ENCODE measurements at places on chromosomes 11 and 22.
A peak's percentile ranks its signal among the peaks of the same experiment; 100 is the strongest.

DNA sequence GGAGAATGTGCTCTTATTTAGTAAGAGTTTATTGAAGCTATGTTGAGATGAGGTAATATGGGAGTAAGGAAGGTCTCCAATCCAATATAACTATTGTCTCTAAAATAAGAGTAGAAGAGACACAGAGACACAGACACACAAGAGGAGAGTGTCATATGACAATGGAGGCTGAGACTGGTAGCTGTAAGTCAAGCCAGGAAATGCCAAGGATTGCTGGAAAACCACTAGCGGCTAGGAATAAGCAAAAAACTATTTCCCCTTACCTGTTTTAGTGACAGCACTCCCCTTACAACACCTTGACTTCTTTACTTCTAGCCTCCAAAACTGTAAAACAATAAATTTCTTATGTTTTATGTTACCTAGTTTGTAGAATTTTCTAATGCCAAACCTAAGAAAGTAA is 1652.8 kb downstream of the LRRC4C start:
- no peak for DNase-seq

GRCh38 chr11:9399466-9399865 is 15.0 kb downstream of the IPO7 start:
- DNase-seq, result no peak

DNA sequence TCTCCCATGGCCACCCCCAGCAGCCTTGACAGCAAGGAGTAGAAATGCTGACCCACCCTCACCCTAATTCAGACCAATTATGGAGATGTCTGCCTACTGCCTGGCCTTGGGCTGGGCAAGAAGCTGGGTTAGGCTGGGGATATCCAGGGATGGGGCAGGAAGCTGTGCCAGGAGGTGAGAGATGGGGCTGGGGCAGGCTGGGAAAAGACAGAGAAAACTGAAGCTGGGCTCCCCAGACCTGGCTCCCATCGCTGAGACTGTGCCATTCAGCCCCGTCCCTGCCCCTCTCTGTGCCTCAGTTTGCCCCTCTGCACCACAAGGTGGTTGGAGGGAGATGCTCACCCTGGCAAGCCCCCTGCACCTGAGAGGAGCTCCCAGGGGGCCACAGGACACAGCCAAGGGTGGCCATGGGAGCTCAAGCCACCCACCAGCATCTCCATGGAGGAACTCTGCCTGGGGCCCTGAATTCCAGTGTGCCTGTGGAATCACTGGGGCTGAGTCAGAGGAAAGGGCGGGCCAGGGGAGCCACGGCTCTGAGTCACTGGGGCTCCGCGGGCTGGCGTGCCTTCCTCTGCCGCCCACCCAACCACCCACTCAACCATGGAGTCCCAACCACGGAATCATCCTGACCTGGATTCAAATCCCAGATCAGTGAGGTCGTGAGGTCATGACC is 6.0 kb upstream of the CARD10 start:
- DNase-seq, result no peak

DNA sequence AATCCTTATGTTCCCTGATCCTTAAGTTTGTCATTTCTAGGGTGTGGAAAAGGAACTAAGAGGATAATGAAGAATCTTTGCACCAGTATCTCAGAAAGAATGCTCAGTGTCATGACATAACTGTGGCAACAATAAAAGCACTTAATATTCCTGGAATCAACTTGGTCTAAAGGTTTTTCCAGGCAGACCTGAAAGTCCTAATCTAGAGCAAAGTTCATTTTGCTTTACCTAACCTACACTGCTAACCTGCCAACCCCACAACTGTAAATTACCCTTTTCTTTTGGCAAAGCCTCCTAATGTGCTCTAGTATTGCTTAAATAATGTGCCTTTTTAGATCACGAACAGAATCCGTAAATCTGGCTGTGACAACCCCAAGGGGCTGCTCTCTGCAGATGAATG is 82.5 kb downstream of the AMBRA1 start:
- DNase-seq, result no peak

DNA sequence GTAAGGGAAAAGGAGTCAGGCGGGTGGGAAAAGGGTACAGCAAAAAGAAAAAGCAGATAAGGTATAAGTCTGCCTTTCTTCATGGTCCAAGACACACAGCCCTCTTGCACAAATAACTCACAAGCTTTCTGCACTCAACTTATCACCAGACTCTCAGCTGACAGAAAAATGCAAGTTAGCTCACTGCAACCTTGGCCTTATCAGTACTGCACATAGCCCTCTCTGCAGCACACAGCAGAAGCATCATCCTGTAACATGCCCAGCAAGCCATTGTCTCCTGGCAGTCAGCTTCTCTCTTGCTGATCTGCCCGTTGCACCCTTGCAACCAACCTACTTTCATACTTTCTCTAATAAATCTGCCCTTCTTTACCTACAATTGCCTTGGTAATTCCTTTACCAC is 5.8 kb downstream of the ZBTB44 start:
- DNase-seq, result no peak

DNA sequence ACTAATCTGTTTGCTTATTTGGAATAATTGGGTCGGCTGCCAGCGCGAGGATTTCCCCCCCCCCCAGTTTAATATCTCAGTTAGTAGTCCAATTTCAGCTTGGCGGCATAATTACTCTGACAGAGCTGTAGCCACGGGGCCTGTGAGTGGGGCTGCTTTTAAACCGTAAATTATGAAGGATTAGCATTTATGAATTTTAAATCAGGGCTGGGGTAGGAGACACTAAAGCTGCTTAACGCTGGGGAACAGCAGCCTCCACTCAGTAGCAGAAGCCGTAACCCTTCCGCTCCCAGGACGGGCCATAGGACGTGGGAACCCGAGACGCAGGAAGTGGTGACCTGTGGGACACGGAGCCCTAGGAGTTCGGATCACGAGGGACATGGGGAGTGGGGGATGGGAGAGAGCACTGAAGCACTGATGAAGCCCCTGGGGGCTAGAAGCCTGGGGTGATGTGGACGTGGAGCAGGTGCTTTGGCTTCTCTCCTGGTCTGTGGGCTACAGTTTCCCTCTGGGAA is 66.2 kb upstream of the LMO1 start:
- no peak for DNase-seq

DNA sequence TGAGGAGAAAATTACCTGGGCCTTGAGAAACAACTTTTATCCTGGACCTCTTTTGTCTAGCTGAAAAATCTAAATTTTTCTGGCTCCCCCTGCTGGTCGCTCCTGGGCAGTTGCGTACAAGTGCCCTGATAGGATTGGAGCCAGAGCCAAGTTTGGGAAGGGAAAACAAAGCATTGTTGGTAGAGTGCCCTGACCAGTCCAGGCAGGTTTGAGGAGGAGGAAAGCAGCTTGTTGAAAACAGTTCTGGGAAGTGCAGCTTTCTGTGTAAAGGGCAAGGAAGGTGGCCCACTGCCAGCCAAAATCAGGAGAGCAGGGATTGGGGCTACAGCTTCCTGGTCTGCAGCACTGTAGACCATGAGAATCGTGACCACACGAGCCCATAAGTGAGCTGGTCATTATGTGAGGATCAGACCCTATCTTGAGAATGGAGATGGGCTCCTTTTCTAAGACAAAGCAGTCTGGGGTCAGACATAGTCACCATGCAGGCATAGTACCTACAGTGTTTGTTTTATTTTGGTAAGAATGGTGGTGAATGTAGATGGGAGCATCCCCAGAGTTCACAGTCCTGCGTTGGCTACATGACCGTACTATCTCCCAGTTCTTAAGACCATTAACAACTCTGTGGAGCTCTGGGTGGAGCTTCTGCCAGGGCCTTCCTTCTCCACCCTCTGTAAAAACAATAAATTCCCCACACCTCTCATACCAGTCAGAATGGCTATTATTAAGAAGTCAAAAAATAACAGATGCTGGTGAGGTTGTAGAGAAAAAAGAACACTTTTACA is 21.3 kb upstream of the PIK3IP1 start:
- DNase-seq, result no peak

GRCh38 chr22:23803001-23803819 is 16.4 kb downstream of the SMARCB1 start:
- no peak for DNase-seq

DNA sequence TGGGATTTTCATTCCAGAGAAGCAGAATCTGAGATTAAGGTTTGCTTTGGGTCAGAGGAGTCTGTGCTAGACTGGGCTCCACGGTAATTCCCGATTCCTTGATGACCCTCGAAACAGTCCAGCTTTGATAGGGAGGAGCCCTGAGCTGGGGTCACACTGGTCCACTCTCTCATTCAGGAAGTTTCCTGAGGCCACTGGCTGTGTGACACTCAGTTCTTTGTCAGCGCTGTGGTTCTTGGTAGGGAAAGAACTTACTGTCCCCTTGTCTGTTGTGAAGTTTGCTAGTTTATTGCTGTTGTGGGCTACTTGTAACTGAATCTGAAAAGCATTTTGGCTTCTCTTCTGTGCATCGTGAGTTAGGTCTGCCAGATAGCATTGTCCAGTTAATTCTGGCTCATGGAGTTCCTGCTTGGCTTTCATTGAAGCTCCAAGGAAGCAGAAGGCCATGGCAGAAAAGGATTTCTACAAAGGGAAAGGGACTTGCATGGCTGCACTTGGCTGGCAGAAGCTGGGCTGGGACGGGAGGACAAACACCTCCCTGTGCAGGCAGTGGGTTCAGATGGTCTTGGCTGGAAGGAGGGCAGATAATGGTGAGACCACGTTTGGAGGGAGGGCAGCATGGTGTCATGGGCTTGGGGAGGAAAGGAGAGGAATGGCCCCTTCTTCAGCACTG is 23.3 kb downstream of the BCR start:
- no peak for DNase-seq

- no peak for DNase-seq
These were observed 173.4 kb downstream of the MIAT start for GRCh38 chr22:26830837-26831236.

DNA sequence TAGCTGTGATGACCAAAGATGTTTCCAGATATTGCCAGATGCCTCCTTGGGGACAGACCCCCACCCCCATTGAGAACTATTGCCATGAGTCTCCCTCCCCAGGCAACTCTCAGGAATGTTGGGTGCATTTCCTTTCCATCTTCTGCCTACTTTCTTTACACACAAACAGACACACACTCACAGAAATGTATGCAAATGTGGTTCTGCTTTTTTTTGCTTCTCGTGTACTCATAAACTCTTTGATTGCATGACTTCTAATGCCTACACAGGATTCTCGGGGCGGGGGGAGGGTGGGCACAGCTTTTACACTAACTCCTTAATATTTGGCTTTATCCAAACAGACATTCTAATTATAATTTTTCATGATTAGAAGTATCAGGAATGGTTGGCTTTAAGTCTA is 53.3 kb upstream of the SUSD2 start:
- no peak for DNase-seq

GRCh38 chr22:31488988-31489617 is 539 bp downstream of the EIF4ENIF1 start:
- DNase-seq, result peak; percentile 6

DNA sequence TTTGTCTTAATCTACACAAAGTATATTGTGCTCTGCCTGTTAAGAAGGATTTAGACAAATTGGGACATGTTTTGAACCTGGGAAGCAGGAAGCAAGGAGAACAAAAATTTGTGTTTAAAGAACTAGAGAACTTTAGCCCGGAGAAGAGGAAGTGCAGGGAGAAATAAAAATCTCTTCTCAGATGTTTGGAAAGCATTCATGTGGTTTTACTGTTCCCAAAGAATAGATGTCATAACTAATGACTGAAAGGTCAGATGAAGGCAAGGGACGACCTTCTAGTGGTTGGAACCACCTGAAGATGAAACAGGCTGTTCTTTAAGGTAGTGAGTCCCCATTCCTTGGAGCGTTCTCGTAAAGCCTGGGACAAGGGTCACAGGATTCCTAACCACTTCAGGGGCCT is 38.3 kb downstream of the IRAG1 start:
- DNase-seq, result no peak

DNA sequence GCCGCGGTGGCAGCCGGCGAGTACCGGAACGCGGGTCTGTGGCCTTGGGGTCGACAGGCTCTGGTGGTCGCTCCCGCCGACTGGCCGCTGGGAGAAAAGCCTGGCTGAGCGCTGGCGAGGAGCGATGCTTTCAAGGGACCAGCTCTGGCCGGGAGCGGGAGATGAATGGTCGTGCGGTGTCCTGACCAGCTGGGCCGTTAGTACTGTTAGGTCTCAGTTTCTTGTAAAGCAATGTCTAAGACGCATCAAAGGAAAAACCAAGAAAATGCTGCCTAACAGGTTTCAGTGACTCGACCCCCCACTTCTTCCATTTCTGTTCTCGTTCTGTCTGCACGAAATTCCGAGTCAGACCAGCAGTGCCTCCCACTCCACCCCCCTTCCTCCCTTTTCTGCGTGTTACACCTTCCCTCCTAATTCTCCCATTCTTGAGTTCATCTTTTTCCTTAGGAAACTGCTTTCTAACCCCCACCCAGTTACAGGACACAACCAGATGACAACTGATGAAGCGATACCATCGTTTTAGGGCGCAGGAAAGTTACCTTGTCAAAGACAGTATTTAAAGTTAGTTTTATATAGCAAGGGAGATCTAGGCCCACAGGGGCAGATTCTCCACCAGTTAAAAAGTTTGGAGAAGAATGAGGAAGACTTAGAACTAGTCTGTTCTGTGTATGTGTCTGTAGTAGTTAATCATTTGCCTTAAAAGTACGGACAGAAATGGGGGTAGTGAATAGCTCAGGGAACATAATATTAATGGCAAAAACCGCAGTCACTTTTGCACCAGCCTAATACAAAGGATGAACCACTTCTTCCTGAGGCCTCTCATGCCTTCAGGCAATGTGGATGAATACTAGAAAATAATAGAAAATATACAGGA is 1.0 kb downstream of the CUL5 start:
- no peak for DNase-seq

GRCh38 chr11:44325698-44326097 is 15.8 kb upstream of the ALX4 start:
- no peak for DNase-seq

DNA sequence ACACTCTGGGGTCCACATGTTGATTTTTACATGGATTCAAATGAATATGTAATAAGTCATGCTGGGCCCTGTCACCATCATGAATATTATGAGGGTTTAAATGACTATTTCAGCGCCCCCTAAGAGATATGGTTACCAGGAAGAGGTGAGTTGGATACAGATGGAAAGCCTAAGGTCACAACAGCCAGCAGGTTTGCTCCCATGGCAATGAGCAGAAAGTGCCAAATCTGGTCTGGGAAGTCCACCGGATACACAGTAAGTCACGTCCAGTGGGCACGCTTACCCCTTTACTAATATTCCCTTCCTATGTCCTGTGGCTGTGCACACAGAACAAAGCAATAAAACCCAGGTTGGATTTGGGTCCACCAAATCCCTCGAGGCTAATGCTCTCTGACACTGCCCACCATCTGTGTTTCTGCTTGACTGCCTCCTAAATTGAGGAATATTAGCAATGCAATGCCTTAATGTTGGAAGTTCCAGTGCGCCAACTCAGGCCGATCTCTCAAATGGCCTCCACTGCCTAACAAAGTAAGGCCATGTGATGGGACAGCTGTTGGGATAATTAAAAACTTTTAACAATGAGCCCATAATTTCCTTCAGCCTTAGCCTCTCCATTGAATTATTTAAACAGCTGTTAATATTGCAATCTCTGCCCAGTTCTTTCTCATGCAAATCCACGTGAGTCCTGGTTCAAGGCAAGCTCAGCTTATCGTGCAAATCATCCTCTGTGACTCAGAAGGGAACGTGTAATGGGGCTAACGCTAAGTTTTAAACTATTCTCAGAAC is 97.6 kb downstream of the SLC1A2 start:
- DNase-seq, result no peak

GRCh38 chr11:109911488-109911887 is 181.7 kb upstream of the ZC3H12C start:
- DNase-seq, result no peak

- no peak for DNase-seq
These were observed 20.2 kb upstream of the OR10A5 start for GRCh38 chr11:6825231-6825744.

GRCh38 chr11:112797648-112798293 is 163.4 kb upstream of the NCAM1 start:
- peak; percentile 5 for DNase-seq

- no peak for DNase-seq
These were observed 11.7 kb upstream of the RBMXL2 start for GRCh38 chr11:7077101-7077500.
